ENCODE measurements at places on chromosomes 12 and 14. TPM values are rescaled to one million over a fixed set of nuclear protein-coding genes. Genes with fewer than 3 reads are reported as not detected.

GRCh38 chr12:1605129-1606020 lies 11.0 kb upstream of the FBXL14 start:
- DNase-seq: no peak

DNA sequence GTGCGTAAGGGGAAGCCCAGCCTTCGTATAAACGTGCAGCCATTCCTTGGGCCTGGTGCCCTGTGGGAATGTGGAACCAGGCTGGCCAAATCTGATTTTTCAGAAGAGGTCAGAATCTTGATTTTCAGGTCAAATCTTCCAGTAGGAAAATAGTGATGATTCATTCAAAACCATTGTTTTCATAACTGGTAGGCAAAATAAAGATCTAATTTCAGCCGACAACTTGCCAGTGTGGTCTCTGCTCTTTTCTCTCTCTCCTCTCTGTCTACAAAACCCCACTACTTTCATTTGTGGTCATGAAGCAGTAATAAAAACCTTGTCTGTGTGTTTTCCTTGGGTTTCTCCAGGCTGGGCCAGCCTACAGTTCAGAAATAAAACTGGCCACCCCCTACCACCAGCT lies 135.1 kb downstream of the RBM19 start:
- DNase-seq: no peak

DNA sequence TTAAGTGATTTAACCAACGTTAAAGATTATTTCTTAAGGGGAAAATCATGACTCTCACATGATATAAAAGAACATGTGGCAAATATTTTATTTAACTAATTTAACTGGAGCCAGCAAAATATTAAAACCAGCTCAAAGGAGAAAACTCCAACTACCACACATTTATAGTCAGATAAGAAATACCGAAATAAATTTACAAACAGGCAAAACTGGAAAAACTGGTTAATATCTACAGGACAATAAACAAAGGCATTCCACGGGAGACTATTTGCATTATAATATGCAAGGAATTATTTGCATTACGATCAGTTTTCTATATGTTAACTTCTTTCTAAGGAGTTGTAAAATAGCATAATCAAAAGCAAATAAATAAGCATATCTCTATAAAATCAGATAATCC lies 13.8 kb upstream of the BCL2L14 start:
- DNase-seq: no peak

GRCh38 chr14:71408362-71409030 lies 501.2 kb downstream of the PCNX1 start:
- no peak for DNase-seq

- DNase-seq: no peak
These were observed 13.9 kb upstream of the PRICKLE1 start for GRCh38 chr12:42603246-42603990.

KRT7 gene
- not detected for total RNA-seq

METTL1 gene
- total RNA-seq: 9.8 TPM

PRR13 gene
- total RNA-seq: 108 TPM

CELA1 gene
- not detected for total RNA-seq

Measured in dorsolateral prefrontal cortex (tissue), 122 donors.